SK-N-MC (cell line): ENCODE measurements at places on chromosomes 13 and 19.

DNA sequence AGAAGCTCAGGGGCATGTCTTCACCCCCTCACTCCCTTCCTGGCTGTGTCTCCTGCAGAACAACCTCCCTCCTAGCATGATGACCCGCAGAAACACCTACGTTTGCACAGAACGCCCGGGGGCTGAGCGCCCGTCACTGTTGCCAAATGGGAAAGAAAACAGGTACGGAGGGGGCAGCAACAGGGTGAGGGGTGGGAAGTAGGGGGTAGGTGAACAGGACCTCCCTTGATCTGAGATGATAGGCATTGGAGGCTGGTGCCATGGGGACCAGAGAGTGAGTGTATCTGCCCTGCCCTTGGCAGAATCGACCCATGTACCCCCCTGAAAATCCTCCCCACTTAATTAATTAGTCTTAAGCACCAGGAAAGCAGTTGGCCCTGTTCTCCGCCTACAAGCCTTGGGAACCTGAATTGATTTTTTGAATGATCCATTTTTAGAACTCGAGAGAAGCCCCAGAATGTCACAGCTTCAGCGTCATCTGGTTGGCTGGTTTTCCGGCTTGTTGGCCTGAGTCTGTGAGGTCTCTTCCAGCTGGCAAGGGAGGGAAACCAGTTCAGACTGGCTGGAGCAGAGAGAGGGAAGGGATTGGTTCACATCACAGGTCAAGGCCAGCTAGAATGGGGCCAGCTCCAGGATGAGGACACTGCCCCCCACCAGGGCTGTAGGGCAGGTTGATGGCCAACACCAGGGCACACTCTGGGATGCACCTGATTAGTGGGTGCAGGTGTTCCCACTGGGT is 28.2 kb downstream of the CKM start:
- no peak for DNase-seq

DNA sequence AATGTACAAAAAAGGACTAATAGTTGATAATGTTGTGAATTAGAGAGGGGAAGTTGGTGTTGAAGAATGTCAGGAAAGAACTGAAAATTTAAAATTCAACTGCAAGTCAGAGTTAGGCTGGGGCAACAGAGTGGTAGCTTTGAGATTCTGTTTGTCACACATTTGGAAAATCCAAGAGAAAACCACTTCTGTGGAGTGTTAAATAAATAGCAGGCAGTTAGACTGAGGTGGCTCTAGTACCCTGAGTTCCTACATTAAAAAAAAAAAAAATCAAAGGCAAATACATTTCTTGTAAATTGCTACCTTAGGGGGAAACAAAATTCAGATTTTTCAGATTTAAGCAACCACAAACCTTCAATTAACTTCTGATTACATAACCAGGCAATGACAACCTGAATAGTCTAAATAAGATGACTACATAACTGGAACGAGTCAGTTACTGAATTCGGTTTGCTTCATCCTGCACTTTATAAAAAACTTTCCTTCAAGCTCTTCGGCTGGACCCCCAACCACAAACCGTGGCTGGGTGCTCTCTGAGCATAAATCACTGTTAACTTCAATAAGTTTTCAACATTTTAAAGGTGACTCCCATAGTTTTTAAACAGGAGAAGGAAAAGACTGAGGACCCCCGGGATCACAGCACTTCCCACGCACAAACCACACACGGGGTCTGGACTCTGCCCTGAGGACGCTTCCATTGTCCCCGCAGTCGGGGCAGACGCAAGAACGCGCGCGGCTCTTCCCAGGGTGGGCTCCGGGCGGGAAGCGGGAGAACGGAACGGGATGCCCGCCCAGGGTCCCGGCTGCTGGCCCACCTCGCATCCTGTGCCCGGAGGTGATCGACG is 725 bp downstream of the ZNF682 start:
- no peak for DNase-seq

- DNase-seq, result no peak
Observed at GRCh38 chr19:38993271-38993670, 17.7 kb upstream of the FBXO17 start.

DNA sequence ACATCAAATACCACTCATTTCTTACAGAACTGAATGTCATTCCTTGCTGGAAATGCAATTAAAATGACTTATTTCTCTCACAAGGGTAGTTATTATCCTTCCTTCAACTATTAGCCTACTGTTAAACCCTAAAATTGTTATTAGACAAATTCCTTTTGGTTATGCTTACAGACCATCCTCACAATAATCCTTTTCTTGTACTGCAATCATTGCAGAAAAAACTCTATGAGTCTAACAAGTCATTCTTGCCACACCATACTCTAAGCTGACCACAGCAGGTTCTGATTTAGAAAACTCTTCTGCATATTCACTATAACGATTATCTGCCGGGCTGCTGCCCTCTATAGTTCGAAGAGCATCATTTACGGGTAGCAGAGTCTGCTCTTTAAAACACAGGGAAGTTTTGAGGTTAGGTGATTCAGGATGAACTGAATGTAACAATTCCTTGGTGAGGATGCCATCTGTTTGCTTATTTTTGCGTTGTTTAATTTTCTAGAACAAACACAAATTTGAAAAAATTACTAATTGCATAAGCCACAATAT is 38.2 kb downstream of the MTMR6 start:
- peak; percentile 51 for DNase-seq

GRCh38 chr13:95535243-95535642 is 17.3 kb upstream of the CLDN10 start:
- DNase-seq, result no peak

GRCh38 chr13:91400063-91400399 is 1.6 kb downstream of the GPC5 start:
- no peak for DNase-seq

GRCh38 chr13:36163809-36164308 is 32.7 kb upstream of the DCLK1 start:
- DNase-seq, result no peak

DNA sequence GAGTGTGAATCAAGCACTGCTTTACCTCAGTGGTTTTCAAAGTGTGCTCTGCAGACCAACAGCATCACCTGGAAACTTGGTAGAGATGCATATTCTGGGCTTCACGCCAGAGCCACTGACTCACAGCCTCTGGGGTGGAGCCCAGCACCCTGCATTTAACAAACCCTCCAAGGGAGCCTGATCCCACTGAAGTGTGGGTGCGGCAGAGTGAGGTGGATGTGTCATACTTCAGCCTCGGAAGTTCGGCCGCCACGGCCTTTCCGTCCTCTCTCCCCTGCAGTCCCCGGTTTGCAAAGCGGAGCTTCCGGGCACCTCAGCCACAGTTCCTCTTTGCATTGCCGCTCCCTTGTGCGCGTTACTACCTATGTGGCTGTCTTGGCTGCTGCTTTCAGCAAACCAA is 33.3 kb upstream of the MICU2 start:
- DNase-seq, result no peak

DNA sequence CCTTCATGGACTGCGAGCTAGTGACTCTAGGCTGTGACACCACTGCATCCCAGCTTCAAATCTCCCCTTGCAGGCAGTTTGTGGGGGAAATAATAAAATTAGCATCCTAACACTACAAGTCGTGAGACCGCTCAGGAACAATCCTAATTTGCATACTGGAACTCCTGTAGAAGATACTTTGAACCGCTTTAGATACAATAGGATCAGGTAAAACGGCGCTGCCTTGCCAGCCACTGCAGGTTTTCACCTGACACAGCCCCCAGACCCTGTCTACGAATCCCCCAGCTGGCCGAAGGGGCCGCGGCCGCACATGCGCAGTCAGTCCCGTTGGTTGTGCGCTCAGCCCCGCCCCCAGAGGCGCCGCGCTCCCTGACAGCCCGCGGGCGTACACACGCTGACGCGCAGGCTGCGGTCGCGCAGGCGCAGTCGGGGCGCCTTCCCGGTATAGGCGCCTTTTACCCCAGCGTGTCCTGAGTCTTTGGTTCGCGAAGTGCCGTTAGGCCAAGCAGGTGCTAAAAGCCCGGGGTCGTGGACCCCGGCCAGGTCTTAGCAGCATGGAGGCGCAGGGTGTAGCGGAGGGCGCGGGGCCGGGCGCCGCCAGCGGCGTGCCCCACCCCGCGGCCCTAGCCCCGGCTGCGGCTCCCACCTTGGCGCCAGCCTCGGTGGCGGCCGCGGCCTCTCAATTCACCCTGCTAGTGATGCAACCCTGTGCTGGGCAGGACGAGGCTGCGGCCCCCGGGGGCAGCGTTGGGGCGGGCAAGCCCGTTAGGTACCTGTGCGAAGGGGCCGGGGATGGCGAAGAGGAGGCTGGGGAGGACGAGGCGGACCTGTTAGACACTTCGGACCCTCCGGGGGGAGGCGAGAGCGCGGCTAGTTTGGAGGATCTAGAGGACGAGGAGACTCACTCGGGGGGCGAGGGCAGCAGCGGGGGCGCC is at the start of gene RFXAP:
RFXAP (plus strand) TSS at position 419 of the 935 bp plus-strand sequence; CDS start at position 555, 136 bp downstream.
- DNase-seq, result no peak

DNA sequence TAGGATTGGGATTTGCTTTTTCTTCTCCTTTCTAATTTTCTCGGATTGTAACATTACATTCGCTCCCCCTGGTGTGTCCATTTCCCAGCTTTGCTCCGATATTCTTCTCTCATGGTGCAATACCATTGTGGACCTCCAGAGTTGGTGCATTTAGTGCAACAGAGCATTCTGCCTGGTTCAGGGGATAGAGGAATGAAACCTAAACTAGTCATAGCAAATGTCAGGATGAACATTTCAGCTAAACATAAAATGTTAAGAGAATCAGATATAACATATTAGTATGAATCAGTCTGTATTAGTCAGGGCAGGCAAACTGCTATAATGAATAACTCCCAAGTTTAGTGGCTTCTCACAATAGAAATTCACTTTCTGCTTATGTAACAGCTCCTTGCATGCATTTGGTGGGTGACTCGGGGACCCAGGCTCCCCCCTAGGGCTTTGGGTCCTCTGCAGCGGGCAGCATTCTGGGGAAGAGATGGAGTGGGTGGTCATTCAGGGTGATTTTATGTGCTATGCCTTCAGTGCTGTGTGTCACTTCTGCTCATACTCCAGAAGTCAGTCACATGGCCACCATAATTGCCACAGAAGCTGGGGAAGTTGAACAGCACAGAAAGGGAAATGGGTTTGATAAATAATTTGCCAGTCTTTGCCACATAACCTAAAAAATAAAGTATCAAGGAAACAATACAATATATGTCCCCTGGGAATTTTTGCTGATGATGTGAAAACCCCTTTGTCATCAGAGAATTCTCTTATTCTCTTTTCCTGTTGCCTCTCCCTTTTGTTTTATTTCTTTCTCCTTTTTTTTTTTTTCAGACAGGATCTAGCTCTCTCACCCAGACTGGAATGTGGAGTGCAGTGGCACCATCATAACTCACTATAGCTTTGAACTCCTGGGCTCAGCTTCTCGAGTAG is 111.0 kb downstream of the HSPH1 start:
- DNase-seq, result no peak

- DNase-seq, result no peak
Observed at GRCh38 chr19:49887037-49887664, 9.5 kb downstream of the IL4I1 start.

GRCh38 chr19:42553292-42554045 is 25.2 kb upstream of the CEACAM1 start:
- no peak for DNase-seq

DNA sequence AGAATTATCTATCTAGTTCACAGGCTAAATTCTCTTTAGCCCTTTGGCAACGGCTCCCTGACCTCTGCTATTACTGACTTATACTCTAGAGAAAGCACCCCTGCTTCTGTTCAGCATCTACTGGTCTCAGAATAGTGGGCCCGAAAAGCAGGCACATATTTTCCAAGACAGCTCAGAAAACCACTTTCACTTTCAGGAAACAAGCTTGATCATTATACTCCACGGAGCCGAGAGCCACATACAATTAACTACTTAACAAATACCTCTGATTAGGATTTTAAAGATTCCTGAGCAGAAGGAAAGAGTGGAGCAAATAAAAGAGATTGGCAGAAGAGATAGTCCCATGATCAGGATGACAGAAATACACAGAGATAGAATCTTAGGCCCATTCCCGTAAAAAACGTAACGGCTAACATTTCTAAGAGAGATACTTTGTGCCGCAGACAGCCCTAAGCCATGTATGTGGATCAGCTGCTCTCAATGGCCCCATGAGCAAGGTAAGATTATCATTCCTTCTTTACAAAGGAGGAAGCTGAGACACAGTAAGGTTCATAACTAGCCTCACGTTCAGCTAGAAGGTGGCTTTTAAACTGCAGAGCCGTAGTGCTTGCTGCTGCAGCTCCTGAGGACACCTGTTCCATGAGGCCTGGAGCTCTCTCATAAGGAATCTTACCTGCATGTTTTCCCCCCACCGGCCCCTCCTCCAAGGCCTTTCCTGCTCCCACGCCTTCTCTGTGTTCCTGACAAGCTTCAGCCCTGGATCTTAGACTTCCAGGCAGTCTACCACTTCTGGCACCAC is 227.2 kb downstream of the FOXO1 start:
- no peak for DNase-seq

DNA sequence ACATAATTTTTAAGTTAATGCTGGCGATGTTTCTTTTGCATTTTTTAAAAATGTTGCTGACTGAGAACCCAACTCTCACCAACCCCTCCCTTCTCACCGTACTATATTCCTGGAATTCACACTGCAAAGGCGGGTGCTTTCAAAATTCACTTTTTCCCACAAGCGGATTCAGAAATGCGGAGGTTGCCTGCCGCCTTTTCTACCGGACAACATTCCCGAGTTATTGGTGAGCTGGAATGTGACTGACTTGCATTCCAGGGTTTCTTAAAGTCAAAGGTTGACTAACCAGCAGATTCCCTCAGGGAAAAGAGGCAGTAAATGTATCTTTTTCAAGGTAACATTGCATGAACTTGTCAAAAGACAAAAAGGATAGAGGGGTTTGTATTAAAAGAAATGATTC is 113.3 kb downstream of the RAB20 start:
- no peak for DNase-seq

- no peak for DNase-seq
Observed at GRCh38 chr13:42626176-42626860, 52.4 kb downstream of the TNFSF11 start.

DNA sequence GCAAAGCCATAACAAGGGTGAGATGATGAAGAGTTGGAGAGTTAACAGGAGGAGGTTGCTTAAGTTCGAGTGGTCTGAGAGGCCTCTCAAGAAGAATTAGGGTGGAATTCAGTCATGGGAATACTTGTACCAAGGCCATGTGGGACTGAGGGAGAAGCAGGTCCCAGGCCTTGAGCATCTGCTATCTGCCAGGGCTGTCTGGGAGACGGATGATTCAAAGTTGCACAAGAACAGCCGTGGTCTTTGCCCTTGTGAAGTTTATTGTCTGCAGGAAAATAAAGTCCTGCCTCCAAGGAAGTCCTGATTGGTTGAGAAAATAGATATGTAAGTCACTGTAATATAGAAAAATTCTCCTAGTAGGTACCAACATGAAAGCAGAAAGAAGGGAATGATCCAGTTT is 178.8 kb upstream of the RFC3 start:
- no peak for DNase-seq

GRCh38 chr13:38283346-38283745 is 66.3 kb upstream of the UFM1 start:
- no peak for DNase-seq
